ENCODE measurements at places on chromosomes 13 and 19. TPM values are rescaled to one million over a fixed set of nuclear protein-coding genes. Genes with fewer than 3 reads are reported as not detected.

ZNF473 gene
- 13.1 TPM for total RNA-seq

ZNF534 gene
- not detected for total RNA-seq

ERFL gene
- 1.3 TPM for total RNA-seq

SLC10A2 gene
- not detected for total RNA-seq

CYP2A7 gene
- not detected for total RNA-seq

PCDH9 gene
- 0.15 TPM for total RNA-seq

PRKCG gene
- total RNA-seq, result not detected

LILRA1 gene
- total RNA-seq, result not detected

CCDC106 gene
- 4.4 TPM for total RNA-seq
